ENCODE measurements at places on chromosomes 1 and 21. TPM values are rescaled to one million over a fixed set of nuclear protein-coding genes. Genes with fewer than 3 reads are reported as not detected.

- DNase-seq = no peak
These were observed 164.9 kb upstream of the RAB4A start for GRCh38 chr1:229105822-229106525.

DNA sequence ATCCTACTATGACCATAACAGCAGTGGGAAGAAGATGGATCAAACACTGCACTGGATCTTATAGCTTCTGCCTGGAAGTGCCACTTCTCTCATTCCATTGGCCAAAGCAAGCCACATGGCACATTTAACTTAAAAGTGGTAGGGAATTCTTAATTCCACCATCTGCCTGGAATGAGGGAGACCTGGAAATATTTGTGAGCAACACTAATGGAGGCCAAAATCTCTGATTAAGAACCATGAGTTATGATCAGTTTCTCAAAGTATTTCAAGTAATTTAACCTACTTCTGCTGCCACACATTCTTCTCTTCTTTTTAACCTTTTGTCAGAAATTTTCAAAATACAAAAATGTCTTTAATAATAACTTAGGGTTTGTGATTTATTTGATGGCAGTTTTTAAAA lies 154.0 kb upstream of the C1orf87 start:
- peak; percentile 28 for DNase-seq

DNA sequence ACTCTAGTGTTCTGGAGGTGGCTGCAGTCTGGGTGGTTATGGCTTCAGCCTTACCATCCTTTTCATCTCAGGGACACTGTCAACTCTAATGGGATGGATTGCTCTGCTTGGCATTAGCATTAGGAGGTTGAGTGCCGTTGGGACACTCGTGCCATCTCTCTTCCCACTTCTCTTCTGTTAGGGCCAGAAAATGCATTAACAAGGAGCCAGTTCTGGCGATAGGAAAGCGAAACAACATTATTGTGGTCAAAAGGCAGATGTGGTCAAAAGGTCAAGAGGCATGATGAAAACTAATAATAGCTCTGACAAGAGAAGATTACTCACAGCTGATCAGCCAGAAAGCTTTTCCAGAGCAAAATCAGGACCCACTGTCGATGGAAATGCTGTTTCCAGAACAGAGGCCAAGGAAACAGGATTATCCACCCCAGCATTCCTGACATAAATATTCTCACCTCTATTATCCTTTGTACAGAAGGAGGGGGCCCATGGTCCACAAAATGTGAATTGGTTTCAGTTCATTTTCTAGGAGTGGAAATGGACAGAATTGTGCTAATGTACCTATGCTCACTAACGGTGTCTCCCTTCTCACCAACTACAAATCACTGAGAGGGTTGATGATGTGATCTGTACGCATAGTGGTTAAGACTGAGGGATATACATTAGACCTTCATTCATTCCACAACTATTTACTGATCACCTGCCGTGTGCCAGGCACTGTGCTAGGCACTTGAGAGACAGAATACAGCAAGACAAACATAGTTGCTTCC lies 72.0 kb downstream of the ST6GALNAC5 start:
- DNase-seq = peak; percentile 57

- no peak for DNase-seq
These were observed 72.2 kb downstream of the MRPL37 start for GRCh38 chr1:54272134-54272533.

GRCh38 chr1:32806910-32807523 lies 10.1 kb downstream of the YARS1 start:
- no peak for DNase-seq

DNA sequence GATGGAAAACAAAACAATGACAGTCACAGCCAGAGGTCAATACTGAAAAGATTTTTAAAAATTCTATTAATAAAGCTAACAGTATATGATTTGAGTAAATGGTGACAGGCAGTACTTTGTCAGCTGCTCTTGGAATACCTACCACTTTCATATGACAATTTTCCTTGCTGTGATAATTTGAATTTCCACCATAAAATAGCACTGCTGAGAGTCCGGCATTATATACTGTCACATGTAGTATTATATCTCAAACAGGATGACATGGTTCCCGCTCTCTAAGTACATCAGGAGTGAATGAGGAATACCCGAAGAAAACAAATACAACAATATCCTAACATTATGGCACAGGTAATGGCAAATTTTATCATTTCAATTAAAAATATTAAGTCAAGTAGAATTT lies 146.8 kb upstream of the TMPRSS15 start:
- DNase-seq = no peak

- no peak for DNase-seq
These were observed 228.3 kb downstream of the ST6GALNAC3 start for GRCh38 chr1:76302711-76303339.

DNA sequence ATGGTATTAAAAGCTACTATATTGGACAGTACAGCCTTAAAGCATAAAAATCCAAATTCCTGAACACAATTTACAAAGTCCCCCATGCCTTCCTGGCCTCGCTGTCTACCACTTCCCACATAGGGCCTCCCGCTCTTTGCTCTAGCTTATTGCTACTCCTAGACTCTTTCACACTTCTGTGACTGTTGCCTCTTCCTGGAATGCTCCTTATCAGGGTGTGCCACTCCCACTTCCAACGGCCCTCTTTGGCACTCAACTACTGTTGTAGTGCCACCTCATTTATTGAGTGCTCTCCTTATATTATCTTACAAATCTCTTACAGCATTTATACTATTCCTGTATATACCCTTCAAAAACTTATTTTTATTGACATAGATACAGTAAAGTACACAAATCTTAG lies 4.8 kb downstream of the SARS1 start:
- no peak for DNase-seq

- DNase-seq = peak; percentile 71
These were observed 93.6 kb downstream of the OLFML2B start for GRCh38 chr1:161930064-161930463.

DNA sequence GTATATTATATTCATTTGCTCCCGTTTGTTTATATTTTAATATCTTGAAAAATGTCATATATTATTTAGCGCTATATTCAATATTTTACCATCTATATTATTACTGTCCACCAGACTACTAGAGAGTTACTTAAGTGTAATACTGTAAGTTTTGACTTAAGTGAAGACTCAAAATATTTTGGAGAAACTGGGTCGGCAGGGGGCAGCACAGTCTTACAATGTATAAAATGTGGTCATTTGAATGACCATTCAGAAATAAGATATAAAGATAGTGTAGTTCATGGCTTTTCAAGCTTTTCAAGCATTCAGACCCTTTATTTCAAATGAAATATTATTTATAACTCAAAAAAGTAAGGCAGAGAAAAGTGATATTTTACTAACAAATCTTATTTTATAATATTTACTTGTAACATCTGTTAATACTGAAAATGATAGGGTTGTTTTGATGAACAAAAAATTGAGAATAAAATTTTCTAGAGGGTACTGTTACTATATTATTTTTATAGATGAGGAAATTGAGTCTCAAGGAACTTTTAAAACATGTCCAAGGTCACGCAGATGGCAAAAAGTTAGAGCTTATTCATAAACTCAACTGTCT lies 89.0 kb upstream of the SERTAD4 start:
- DNase-seq = peak; percentile 75

DNA sequence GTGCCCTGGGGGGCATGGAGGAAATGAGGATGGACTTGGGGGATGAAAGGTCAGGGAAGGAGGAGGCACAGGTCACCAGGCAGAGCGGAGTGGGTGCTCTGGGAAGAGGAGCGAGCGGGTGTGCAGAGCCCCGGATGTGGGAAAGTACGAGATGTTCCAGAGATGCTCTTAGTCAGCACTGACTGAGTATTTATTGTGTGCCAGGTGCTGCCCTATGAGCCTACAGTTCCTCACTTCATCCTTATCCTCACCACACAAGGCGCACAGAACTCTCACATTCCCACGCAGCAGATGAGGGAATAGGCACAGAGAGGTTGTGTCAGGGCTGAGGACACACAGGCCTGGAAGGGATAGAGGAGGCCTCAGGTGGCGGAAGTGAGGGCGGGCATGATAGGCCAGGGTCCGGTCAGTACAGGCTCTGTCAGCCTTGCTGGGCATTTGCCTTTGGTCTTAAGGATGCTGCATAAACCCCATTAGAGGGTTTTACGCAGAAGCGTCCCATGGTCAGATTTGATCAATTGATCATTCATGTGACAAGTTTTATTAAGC lies 77.3 kb downstream of the ARHGEF10L start:
- no peak for DNase-seq

DNA sequence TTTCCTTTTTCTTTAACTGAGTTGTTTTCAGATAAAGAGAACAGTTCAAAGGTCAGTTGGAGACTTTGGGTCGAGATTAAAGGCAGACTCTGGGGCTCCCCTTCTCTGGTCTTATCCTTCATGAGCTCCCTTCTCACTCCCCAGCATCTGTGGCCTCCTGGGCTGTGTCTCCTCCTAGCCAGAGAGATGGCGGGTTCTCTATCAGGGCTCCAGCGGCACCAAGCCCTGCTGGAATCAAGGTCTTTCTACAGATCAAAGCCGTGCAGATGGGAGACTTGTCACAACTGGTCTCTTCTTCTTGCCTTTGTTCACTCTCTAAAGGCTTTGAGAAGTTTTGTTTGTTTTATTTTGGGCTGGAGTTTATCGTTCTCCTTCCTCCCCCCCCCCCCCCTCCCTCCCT lies 373.7 kb upstream of the C1orf174 start:
- DNase-seq = no peak

GRCh38 chr1:234676103-234676594 lies 66.2 kb upstream of the IRF2BP2 start:
- peak; percentile 84 for DNase-seq

GRCh38 chr1:204115116-204115515 lies 36.7 kb downstream of the ETNK2 start:
- no peak for DNase-seq

GRCh38 chr1:198271467-198271866 lies 114.7 kb downstream of the NEK7 start:
- no peak for DNase-seq

- no peak for DNase-seq
These were observed 112.1 kb downstream of the OLFM3 start for GRCh38 chr1:101884621-101885020.

DNA sequence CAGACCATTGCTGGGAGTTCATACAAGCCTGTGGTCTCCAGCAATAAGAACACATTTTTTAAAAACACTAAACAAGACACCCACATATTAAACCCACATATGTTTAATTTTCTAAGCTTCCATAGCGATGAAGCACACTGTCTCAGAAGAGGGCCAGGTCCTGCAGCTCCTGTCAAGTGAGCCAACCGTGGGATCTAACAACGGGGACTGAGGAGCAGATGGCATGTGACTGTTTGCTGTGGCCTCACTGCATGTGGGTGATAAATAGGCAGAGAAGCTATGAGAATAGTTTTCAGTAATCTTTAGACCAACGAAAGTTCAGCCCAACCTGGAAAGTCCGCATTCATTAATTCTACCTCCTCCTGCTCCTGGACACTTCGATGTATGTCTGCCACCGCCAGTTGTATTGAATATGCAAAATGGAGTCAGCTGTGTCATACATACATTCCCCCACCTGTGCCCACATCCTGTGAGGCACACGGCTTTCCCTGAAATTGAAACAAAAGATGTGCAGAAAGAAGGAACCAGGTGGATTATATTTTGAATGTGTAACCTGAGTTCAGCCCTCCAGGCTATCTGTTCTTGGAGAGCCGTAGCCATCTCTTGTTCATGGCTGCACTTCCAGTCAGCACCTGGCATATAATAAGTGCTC lies 88.2 kb downstream of the MIS18A start:
- DNase-seq = no peak

DNA sequence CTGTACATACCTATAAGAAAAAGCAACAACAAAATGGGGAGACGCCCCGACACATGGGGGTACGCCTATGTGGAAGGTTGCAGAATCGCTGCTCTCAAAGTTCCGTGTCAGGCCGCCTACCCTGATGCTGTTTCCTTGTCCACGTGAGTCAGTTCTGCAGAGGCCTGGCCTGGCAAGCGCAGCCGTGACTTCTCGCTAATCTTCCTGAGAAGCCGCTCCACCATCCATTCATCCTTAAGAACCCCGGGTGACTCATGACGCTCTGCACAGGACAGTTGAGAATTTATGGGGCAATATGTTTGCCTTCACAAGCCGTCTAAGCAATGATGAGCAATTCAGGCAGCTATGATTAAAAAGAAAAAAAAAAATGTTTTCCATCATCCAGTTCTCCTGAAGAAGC lies 122.3 kb upstream of the TMPRSS2 start:
- peak; percentile 100 for DNase-seq

- no peak for DNase-seq
These were observed 409.3 kb downstream of the PRDM2 start for GRCh38 chr1:14109276-14109635.

GRCh38 chr1:84912726-84913554 lies 19.9 kb upstream of the LPAR3 start:
- peak; percentile 8 for DNase-seq

DNA sequence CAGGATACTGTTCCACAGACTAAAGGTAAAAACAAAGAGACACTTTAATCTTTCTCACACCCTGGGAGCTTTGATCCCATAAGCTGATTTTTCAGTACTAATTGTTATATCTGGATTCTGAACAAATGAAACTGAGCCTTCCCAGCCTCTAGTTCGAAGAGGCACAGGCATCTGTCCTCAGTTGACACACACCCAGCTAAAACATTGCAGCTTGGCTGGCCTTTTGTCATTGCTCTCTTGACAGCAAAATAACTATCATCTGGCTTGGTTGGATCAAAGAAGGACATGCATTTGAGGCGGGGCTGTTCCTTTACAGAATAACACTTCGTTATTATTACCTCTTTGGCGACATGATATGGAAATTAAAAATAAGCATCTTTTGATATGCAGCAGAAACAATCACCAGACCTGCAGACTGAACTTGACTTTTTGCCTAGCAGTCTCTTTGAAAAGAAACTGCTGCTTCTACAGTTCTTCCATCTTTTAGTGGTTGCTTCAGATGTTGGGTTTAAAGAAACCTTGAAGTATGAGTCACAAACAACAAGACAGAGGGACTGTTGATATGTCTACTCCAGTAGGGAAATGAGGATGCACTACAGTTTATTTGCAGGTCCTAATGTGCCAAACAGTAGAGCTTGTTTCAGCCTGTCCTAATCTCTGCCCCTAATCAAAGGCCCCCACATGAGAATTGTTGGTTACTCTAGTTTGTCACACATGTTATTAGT lies 166.5 kb downstream of the TPR start:
- DNase-seq = peak; percentile 66

GRCh38 chr1:155307247-155307740 lies 1.4 kb upstream of the FDPS start:
- peak; percentile 58 for DNase-seq

Gene RPF1
- 33.0 TPM for total RNA-seq

Gene PTPRF
- 16.3 TPM for total RNA-seq

Gene CLEC20A
- total RNA-seq = not detected

Gene OR2T10
- not detected for total RNA-seq

Gene SAMSN1
- not detected for total RNA-seq

Gene NCF2
- not detected for total RNA-seq

Gene GGPS1
- total RNA-seq = 46.8 TPM

Gene KRTCAP2
- total RNA-seq = 92.7 TPM

Gene OTUD3
- total RNA-seq = 4.8 TPM

Gene HHAT
- 1.9 TPM for total RNA-seq

Gene PTPRC
- 0.86 TPM for total RNA-seq

Data from GM23248 (cell line).